ENCODE measurements at places on chromosomes 2 and 18. TPM values are rescaled to one million over a fixed set of nuclear protein-coding genes. Genes with fewer than 3 reads are reported as not detected.

DNA sequence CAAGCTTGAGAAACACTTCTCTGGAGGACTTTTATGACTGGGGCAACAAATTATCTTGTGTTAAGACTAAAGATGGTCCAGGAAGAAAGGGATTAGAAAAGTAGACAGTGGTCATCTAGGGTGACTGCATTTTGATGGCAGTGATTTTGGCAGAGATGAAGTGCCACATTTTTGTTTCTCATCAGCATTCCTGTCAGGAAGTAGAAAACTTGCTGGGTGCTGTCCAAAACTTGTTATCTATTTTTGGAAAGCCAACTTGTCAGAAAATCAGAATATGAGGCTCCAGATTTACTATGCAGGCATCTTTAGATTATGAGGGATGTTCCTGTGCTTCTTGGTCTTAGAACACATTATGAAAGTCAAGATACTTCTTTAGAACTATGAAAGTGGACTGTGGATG, 29.0 kb upstream of the CALCRL start:
- H3K4me3 ChIP-seq = no peak overlapping the region
- DNase-seq = no peak
- no peaks in the 10 kb centered on the region for H3K4me1 ChIP-seq
- H3K27ac ChIP-seq = no peak overlapping the region
- H3K36me3 ChIP-seq = peaks cover 3% of the 10 kb centered on the region
- H3K27me3 ChIP-seq = no peaks in the 10 kb centered on the region

DNA sequence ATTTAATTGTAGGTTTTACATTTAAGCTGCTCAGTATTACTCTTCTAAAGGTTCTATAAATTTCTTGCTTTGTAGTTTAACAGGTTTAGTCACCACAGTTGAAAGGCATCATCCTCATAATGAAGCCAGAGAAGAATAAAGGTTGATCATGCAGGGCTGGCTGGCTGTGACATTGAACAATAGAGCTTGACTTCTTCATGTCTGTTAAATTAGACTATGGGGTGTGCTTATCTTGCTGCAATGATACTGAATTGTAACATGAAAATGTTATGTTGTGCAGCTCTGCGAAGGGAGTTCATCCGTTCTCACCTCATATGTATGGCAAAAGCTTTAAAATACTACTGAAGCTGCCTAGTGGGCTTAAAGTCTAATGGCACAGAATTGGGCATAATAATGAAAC, 81.8 kb downstream of the CAMKMT start:
- DNase-seq = no peak
- H3K4me1 ChIP-seq = peaks cover 6% of the 10 kb centered on the region
- no peaks in the 10 kb centered on the region for H3K27me3 ChIP-seq
- no peaks in the 10 kb centered on the region for H3K36me3 ChIP-seq
- no peak overlapping the region for H3K27ac ChIP-seq

- peaks cover 61% of the 10 kb centered on the region for H3K27me3 ChIP-seq
- H3K4me3 ChIP-seq = no peak overlapping the region
- H3K27ac ChIP-seq = no peak overlapping the region
- DNase-seq = no peak
- H3K36me3 ChIP-seq = peaks cover 5% of the 10 kb centered on the region
- peaks cover 24% of the 10 kb centered on the region for H3K4me1 ChIP-seq
Measured at GRCh38 chr2:237309416-237309815, 104.5 kb downstream of the COL6A3 start.

DNA sequence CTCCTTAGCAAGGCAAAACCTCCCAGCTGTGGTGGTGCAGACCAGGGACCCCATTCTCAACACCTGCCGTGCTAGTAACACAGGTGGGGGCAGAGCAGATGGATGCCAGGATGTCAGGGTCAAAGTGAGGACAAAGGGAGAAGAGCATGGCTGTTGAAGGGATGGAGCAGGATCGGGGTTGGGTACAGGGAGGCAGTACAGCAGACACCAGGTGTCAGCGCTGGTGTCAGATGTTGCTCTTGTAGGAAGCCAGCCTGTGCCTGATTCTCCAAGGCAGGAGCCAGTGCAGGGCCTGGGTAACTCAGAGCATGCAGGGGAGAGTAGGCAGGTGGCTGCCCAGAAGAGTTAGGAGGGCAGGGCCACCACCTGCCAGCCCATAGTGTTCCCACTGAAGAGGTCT, 222.1 kb upstream of the SPRED2 start:
- H3K27me3 ChIP-seq = no peaks in the 10 kb centered on the region
- H3K36me3 ChIP-seq = no peaks in the 10 kb centered on the region
- DNase-seq = no peak
- no peak overlapping the region for H3K27ac ChIP-seq
- no peak overlapping the region for H3K4me3 ChIP-seq
- no peaks in the 10 kb centered on the region for H3K4me1 ChIP-seq

DNA sequence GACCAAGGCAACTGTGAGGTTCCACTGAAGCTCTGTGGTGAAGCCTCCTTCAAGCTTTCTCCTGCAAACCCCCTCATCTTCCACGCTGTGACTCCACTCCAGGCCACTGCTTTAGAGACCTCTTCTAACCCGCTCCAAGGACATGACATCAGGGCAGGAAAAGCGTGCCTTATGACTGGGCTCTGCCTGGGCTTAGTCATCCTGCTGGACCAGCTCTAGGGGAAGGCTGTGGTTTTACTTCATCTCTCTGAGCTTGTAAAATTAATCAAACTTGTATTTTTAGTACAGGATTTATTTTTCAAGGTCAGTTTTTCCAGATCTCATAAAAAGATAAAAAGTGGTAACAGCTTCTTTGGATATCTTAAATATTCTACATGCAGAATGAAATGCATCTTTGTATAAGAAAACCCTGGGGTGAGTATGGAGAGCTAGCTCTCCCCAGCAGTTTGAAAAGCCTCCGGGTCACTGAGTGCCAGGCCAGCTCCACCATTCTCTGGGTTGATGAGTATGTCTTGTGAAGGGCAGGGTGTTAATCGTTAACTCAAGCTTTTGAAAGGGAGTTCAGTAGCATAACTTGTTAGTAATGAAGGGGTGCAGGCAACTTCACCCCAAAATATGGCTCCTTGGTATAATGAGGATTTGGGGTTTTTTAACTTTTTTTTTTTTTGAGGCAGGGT, 33.1 kb upstream of the YPEL5 start:
- H3K4me3 ChIP-seq = no peak overlapping the region
- H3K27ac ChIP-seq = no peak overlapping the region
- no peaks in the 10 kb centered on the region for H3K36me3 ChIP-seq
- no peak for DNase-seq

GRCh38 chr2:59530258-59530657, 1023.2 kb downstream of the BCL11A start:
- no peaks in the 10 kb centered on the region for H3K4me1 ChIP-seq
- no peak overlapping the region for H3K4me3 ChIP-seq
- H3K27me3 ChIP-seq = no peaks in the 10 kb centered on the region
- no peak for DNase-seq
- no peaks in the 10 kb centered on the region for H3K36me3 ChIP-seq
- H3K27ac ChIP-seq = no peak overlapping the region

DNA sequence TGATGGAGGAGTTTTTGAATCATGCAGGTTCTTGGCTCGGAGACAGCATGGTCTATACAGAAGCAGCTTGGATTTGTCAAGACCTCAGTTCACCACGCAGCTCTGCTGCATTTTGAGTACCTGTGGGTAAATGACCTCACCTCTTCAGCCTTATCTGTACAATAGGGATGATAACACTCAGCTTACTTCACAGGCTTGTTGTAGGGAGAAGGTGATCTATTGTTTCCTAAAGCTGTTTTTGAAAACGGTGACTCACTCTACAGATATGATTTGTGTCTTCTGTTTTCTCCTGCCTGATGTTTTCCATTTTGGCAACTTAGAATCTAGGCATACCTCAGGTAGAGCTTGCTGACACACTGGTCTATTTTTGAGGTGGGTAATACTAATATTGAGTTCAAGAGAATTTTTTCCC, 80.3 kb downstream of the FMNL2 start:
- DNase-seq = no peak
- no peaks in the 10 kb centered on the region for H3K36me3 ChIP-seq
- no peaks in the 10 kb centered on the region for H3K27me3 ChIP-seq
- H3K27ac ChIP-seq = peak overlapping the region; percentile 22
- no peak overlapping the region for H3K4me3 ChIP-seq
- peaks cover 58% of the 10 kb centered on the region for H3K4me1 ChIP-seq

DNA sequence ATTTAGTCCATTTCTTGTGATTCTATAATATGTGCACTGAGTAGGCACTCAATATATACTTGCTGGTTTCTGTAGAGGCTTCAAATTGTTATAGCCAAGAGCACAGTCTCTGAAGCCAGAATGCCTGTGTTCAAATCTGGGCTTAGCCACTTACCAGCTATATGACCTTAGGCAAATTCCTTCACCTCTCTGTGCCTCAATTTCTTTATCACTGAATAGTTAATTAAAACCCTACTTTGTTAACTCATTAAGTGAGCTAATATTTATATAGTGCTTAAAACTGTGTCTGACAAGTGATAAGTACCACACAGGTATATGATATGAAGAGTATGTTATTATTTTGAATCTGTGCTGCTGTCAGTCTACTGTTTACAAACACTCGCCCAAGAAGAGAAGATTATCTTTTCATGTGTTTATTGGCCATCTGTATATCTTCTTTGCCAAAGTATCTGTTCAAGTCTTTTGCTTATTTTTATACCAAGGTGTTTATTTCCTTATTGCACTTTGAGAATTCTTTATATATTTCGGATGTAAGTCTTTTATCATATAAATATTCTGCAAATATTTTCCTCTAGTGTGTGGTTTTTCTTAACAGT, 1.3 kb upstream of the RIT2 start:
- DNase-seq = no peak
- no peaks in the 10 kb centered on the region for H3K36me3 ChIP-seq
- no peak overlapping the region for H3K4me3 ChIP-seq
- no peaks in the 10 kb centered on the region for H3K4me1 ChIP-seq

GRCh38 chr2:53670331-53670730, 97.3 kb upstream of the CHAC2 start:
- DNase-seq = no peak
- H3K27ac ChIP-seq = no peak overlapping the region
- no peak overlapping the region for H3K4me3 ChIP-seq

DNA sequence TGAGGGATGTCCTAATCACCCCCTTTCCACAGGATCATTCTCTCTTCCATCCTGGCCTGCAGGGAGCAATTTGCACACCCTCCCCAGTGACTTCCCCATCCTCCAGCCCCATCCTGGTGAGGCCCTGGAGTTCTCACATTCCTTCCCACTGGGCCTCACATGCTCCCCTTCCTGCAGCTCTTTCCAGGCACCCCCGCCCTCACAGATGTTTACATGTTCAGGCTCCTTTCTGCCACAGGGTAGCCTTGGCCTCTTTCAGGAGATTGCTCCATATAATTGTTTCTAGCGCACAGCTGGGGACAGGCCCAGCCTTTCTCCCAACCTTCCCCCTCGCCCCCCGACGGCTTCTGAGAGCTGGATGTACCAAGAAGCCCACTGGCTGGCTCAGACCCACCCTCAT, 288.4 kb upstream of the TRIB2 start:
- no peak overlapping the region for H3K27ac ChIP-seq
- no peak overlapping the region for H3K4me3 ChIP-seq
- H3K36me3 ChIP-seq = no peaks in the 10 kb centered on the region
- no peaks in the 10 kb centered on the region for H3K27me3 ChIP-seq
- no peaks in the 10 kb centered on the region for H3K4me1 ChIP-seq
- DNase-seq = no peak

SOWAHC gene
- 19.1 TPM for total RNA-seq

THSD7B gene
- not detected for total RNA-seq

MARCO gene
- total RNA-seq = not detected

All from Calu3 (cell line).